ENCODE measurements at places on chromosomes 5 and 9.

DNA sequence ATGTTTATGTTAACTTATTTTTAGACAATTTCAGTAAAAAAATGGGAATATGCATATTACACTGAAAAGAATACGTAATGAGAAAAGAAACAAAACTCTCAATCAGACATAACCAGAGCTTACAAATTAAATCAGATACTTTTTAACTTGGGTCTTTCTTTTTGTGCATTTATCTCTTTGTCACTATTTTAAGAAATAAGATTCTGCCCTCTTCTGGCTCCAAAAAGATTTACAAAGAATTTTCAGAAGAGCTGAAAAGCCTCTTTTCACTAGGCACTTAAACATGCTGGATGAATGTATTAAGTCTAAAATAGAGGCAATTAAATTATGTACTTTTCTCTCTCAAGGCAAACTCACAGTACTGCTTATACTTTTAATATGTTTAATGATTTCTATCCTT is 55.5 kb downstream of the CEP120 start:
- peak; percentile 6 for DNase-seq

GRCh38 chr5:57903458-57903857 is 420.8 kb upstream of the ACTBL2 start:
- DNase-seq = no peak

- no peak for DNase-seq
These were observed 59.7 kb downstream of the TENT4A start for GRCh38 chr5:6772886-6773285.

DNA sequence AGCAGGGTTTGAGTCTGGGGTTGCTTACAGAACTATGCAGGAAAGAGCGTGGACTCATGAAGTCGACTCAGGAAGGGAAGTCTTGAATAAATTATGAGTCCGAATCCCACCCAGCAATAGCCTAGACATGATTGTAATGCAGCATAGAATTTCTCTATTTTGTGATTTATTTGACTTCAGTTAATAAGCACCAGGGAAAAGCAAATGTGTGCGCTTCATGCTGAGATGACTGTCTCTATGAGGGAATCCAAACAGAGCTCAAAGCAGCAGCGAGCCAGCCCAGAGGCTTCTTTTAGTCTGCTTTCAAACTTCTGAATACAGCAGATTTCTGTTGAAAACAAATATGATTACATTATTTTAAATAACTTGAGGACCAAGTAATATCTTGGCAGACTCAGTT is 188.0 kb downstream of the SEMA6A start:
- no peak for DNase-seq

DNA sequence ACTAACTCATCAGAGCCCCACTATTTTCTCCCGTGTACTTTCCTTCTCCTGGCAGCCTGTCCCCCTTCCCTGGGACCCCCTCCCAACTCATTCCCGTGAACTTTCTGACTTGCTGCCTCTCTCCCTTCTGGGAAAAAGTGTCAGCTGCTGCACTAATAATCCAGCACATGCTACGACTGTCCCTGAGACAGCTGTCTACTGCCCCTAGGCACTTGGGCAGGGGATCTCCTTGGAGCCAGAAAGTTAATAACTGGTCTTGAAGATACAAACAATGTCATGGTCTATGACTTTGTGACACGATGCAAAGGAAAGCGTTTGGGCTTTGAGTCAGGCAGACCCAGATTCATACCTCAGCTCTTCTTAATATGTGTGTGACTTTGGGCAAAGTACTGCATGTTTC is 10.1 kb upstream of the RNF183 start:
- DNase-seq = no peak

GRCh38 chr5:69167493-69167855 is 524 bp downstream of the CCNB1 start:
- no peak for DNase-seq

DNA sequence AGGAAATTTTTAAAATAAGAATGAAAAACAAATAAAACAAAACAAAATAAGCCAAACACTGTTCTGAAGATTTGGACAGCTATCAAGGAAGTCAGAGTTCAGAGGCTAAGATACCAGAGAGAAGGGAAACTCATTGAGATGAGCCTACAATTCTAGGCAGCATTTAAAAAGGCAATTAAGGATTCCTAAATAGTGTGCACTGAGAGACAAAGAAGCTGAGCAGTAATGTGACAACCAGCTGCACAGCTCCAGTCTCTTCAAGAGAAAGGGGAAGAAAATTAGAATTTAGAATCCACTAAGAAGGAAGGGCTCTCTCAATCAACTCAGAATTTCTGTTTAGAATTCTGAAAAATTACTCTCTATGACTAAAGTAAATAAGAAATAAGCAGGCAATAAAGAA is 246.7 kb upstream of the COX7C start:
- DNase-seq = no peak

DNA sequence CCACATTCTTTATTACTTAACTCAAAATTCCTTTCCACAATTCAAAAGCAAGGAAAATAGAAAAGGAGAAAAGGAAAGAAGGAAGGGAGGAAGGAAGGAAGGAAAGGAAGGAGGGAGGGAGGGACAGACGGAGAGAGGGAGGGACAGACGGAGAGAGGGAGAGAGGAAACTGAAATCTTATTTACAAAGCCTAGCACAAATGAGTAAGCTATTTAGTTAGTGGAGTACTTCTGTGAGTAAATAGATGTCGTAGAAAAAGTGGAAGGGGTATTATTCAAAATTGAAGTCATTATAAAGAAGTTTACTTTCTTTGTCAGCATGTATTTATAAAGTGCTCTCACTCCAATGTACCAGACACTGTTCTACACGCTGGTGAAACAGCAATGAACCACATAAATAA is 177.9 kb downstream of the CETN3 start:
- DNase-seq = no peak

- no peak for DNase-seq
These were observed 41.3 kb downstream of the GARNL3 start for GRCh38 chr9:127305838-127306226.

DNA sequence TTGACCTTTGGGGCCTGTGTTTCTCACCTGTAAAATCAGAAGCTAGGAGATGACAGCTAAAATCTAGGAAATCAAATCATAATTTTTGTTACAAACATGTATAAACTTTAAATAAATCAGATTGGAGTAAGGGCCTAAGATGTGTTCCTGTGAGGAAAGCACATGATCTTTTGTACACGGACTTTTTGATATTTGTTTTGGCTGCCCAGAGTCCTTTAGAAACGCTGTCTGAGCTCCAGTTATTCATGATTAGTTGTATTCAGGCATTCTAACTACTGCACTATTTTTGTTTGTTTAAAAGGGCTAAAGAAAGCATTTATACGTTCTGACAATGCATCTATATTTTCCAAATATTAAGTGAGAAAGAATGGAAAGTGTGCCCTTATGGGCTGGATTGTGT is 94.8 kb downstream of the HCN1 start:
- DNase-seq = no peak

DNA sequence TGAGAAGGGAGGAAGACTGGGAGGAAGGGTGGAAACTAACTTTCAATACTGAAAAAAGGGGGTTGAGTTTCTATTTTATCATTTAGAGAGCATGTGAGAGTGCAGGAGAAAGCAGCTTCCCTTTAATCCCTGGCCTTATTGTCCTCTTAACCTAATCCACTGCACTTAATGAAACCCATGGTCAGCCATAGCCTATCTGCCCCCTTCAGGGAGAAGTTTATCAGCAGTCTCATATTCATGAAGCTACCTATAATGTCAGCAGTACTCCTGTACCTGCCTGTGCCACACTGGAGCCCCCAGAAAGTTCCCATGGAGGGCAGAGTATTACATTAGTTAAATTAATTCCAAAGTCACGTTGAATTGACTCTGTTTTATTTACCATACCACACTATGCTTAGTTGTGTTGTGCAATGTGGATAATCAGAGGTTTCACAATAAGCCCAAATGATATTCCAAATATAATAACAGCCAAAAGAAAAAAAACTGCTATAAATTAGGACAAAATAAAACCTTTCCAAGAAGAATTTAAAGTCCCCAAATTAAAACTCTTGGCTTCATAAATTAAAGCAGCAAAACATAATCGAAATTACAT is 62.9 kb downstream of the MUSK start:
- DNase-seq = no peak

DNA sequence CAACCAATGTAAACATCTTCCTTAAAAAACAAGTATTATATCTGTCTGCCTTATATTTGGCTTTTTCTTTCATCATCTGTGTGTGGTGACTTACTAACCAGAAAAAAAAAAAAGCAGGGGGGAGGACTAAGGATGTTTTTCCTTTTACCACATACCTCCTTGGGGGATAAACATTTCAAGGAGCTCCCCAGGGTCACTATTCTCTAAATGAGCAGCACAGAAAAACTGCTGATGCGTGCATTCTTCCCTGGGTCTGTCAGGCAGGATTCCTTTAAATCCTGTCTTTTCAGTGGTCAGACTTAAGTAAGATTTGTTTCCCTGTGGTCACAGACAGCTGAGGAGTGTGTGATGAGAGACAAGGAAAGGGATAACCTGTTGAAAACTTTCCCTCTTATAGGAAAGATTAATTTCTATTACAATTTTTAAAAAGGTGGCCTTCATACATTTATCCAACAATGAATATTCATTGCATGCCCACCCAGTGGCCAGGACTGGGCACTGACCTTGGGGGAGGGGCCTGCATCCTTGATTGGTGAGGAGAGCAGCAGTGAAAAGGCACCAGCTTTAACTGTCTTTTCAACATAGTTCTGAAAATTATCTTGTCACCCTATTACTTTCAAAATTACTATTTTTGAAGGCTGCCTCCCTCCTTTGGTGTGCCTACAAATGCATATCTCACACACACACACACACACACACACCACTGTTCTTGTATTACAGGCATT is 123.1 kb downstream of the TLE4 start:
- DNase-seq = no peak

- no peak for DNase-seq
These were observed 218.1 kb downstream of the CETN3 start for GRCh38 chr5:90191352-90192045.

DNA sequence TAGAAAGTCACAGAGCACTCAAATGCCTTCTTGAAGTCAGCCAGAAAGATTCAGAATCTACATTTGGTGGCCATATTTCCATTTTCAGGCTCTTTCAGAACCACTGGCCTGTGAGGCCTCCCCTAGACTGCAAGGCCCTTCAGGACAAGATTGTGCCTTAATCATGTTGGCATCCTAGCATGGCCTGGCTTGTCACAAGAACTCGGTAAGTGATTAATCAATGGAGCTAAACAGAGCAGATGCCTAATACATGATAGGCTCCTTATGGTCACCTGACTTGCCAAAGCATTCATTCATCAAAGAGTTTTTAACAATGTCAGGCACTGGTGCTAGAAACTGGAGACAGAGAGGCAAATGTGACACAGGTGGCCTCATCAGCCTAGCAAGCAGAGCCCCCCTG is 70.3 kb downstream of the PGM5 start:
- DNase-seq = no peak

DNA sequence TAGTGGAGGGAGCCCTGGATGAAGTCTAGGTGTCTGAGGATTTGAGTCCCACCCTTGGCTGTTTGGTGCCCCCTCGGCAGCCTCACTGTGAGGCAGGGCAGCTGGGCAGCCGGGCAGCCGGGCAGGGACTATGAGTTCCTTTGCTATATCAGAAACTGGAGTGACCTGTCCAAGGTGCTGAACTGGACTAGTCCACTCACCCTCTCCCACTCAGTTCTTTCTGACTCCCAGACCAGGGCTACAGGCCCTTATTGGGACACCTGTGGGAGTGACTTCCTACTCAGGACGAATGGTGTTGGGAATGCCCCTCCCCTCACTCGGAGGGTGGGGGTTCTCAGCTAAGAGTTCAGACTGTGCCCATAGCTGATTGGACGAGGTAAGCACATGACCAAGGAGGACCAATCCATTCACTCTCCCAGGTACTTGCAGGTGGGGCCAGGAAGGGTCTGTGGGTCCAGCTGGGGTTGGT is 34.1 kb upstream of the RAPGEF1 start:
- DNase-seq = peak; percentile 20

DNA sequence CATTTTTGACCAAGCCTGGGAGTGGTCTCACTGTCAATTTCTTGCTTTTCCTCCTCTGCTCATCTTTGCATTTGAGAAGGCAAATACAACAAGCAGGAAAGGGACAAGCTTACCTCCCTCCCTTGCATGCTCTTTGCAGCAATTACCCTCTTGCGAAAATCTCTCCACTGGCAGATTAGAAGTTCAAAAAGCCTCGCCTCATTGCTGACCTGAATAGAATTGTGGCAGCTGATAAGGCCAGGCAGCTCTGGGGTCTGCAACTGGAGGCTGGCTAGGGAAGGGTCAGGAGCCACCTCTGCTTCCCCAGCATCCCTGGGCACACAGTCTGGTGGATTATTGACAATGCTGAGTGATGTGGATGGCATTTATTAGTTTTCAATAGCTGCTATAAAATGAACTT is 362.3 kb upstream of the KIF2A start:
- DNase-seq = no peak

DNA sequence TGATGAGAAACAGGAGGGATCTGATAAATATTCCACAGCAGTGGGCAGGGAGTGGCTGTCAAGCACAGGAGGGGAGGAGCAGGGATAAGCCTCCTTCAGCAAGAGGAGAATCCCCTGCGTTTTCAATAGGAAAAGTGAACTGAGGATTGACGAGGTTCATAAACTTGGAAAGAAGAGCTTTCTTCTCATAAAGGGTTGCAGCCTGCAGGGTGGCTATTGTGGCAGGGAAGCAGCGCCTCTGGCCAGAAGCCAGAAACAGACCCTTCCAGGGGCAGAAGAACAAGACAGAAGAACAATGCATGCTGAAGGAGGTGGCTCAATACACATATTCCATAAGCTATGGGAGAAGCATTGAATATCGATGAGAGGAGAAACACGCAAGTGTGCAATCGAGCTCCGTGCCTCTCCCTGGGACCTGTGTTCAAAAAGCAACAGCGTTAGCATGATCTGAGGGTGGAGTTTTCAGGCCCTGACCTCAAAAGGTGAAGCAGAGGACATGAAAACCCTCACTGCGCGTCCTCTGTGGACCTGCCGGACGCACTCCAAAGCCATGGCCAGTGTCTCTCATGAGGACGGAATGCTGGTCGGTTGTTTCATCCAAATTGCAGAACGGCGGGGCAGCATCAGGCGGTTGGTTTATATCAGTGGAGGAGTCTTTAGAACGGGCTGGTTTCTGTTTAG is 67.6 kb downstream of the ANKRD33B start:
- DNase-seq = no peak

DNA sequence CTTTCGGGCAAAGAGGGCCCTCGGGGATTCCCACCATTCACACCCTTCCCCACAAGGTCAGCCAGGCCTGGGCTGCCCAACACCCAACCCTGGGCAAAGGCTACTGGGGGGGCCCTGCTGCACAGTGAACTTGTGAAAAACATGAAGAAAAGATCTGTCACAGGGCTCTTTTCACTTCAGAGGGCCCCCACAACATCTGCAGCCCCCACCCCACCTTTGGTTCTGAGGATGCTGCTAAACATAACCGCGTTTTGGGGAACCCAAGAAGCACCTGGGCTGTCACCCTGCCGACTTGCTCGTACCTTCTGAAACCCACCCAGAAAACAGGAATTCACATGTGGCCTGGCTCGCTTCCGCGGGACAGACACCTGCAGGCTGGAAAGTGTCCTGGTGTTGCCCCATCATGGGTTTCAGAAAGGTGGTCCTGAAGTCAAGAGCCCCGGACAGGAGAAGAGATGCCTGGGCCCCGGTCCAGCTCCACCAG is 29.3 kb downstream of the B4GALT1 start:
- no peak for DNase-seq

- DNase-seq = no peak
These were observed 31.3 kb upstream of the LHFPL2 start for GRCh38 chr5:78679905-78680304.
